ENCODE measurements at places on chromosomes 3 and 15.

DNA sequence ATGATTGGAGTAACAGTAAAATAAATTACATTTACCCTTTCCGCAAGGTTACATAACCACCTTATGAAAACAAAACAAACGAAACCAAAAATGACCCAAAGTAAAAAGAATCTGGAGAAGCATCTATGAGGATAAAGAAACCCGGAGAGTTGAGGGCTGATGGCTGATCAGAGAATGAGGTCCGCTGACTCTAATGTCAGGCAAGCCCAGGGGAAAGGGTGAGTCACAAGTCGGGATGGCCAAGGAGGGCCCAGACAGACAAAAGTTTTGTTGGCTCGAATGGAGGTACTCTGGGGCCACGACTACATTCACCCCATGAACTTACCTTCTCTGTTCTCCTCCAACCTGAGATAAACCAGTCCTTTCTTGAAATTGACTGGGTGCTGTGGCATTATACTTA, 95.7 kb downstream of the RORA start:
- no peak for DNase-seq

- DNase-seq = no peak
These were observed 110.1 kb upstream of the SKOR1 start for GRCh38 chr15:67715170-67715569.

- DNase-seq = no peak
These were observed 75.2 kb downstream of the NEO1 start for GRCh38 chr15:73127302-73127936.

DNA sequence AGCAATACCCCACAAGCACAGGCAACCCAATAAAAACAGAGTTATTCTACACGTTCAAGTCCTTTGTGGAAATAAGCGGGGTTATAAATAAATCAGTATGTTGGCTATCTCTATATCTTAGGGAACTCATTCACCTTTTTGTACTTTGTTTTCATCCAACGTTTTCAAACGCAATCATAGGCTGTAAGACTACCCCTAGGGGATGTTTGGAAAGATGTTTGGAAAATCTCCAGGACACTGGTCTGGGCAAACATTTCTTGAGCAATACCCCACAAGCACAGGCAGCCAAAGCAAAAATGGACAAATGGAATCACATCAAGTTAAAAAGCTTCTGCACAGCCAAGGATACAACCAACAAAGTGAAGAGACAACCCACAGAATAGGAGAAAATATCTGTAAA, 70.1 kb downstream of the CLDN11 start:
- peak; percentile 83 for DNase-seq

- DNase-seq = no peak
These were observed 137.0 kb downstream of the KLF13 start for GRCh38 chr15:31463521-31464102.

DNA sequence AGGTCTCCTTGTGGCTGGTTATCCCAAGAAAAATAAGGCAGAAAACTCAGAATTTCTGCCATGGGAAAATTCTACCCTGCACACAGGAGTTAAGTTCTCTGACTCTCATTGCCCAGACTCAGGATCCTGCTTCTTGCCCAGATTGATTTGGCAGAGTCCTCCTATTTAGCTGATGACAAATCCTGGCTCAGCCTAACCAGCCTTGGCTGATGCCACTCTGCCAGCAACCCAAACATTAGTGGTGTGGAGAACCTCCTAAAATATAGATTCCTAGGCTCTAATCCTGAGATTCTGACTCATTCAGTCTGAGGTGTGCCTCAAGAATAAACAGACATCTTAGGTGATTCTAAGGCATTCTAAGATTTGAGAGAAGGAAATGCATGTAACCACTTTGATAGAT, 60.5 kb upstream of the ACTC1 start:
- no peak for DNase-seq

- no peak for DNase-seq
These were observed 610 bp downstream of the ARID3B start for GRCh38 chr15:74541494-74542165.

Data from brain pericyte (primary cell).